Spinal cord (tissue), 10 donors: ENCODE measurements at places on chromosomes 2 and 18. TPM values are rescaled to one million over a fixed set of nuclear protein-coding genes. Genes with fewer than 3 reads are reported as not detected.

DNA sequence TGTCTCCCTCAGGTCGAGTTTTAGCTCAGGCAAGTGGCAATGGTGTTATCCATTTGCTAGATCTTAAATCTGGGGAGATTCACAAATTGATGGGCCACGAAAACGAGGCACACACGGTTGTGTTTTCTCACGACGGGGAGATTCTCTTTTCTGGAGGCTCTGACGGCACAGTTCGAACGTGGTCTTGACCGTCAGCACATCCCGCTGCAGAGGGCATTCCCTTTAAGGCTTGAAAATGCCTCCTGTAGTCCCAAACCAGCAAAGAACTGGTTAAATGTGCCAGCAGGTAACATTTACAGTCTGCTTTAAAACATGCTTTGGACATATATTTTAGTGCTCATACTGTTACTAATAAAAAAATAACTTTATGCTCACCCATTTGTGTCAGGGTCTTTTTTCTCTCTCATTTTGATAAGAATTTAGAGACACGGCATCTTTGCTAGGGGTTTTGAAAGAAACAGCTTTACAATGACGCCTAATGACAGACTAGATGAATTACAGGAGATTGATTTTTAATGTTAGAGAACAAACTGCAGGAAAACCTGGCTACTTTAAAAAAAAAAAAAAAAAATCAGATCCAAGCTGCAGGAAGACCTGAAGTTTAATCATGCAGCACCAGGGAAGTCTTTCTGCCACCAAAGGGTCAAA is 602 bp upstream of the VWC2L start:
- peak; percentile 47 for DNase-seq

- DNase-seq, result no peak
Measured at GRCh38 chr2:39266139-39266805, 22.5 kb upstream of the CDKL4 start.

GRCh38 chr2:69082430-69082997 is 69.5 kb downstream of the ANTXR1 start:
- no peak for DNase-seq

DNA sequence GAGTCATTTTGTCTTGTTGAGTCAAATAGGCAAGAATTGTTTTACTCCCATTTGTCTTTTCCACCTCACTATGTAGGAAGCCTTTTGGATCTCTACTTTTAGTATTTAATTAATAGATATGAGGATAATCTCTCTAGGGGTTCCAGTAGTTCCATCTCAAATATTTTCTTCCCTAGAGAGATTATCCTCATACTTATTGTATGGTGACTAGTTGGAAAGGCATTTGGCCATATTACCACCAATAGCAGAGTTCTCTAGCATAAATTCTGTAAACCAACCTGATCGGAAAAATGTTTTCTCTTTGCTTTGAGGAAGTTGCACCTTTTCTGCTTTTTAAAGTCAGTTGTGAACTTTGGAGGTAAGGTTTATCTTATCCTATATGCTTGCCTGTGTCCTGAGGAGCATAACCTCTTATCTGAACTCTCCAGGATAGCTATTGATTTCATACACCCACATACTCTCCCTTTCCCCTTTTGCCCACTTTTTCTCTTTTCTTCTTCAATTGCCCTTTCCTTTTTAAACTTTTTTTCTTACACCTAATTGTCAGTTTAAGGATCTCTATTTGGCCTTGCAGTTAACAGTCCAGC is 100.8 kb downstream of the GALNT1 start:
- DNase-seq, result no peak

DNA sequence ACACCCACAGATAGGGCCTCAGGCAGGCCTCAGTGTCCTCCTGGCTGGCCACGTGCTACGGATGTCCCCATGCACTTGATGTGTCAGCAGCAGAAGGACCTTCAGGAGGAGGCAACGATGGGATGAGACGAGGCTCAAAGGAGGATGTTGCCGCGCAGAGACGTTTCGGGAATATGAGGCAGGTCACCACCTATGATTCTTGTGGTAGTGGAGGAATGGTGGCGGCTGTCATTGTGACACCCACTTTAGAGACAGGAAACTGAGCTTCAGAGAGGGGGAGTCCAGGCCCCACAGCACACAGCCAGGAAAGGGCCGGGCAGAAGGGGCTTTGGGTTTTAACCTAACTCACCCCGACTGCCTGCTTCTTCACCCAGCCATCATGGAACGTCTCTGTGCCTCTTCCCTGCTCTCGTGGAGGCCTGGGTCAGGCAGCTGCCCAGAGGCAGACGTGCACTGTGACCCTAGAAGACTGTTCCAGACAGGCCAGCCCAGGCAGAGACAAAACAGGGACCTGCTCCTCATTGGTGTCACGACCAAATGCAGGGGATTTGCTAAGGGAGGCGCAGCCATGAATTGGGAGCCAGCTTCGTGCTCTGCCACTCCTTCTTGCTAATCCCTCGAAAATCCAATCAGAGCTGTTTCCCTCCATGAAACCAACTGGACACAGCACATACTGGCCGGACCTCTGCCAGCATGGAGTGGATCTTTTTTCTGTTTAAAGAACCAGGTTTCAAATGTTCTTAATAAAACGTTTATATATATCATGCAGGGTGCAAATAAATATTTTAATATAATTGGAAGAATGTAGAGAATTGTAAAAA is 169.2 kb downstream of the ASB1 start:
- DNase-seq, result no peak

DNA sequence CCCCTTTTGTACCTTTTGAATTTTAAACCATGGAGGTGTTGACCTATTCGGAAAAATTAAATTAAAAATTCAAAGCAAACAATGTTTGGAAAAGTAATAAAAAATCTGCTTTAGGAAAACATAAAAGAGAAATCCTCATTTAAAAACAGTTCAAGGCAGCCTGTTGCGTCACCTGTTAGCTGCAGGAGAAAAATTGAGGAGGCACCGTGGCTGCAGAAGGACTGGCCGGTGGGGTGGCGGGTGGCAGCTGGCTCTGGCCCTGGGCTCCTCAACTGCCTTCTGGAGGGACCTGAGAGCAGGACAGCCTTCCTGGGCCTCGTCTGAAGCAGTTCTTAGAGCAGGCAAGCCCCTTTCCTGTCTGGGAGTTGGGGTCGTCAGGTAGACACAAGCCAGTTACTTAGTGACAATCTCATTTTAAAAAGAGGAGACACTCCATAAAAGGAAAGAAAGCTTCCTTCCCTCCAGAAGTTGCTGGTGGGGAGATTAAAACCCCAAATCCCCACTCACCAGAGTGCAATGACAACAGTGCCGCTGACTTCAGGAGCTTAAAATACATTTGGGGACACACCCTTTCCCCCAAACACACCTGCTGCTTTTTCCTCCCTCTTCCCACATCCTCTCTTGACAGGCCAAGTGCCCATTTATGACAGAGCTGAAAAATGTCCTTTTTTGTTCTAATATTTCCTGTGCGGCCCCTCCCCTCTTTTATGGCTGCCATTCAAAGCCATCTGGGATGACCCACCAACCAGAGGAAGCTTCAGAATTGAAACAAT is 9.7 kb downstream of the ZBTB7C start:
- DNase-seq, result no peak

- peak; percentile 38 for DNase-seq
Measured at GRCh38 chr2:223599640-223600380, 2.4 kb downstream of the SCG2 start.

- DNase-seq, result no peak
Measured at GRCh38 chr2:217512259-217512658, 490.5 kb downstream of the TNS1 start.

GRCh38 chr18:57397440-57398132 is 37.6 kb upstream of the ONECUT2 start:
- no peak for DNase-seq

- DNase-seq, result peak; percentile 51
Measured at GRCh38 chr2:97995026-97995733, 568 bp downstream of the TMEM131 start.

- DNase-seq, result no peak
Measured at GRCh38 chr2:102463160-102463559, 9.9 kb upstream of the SLC9A4 start.

DNA sequence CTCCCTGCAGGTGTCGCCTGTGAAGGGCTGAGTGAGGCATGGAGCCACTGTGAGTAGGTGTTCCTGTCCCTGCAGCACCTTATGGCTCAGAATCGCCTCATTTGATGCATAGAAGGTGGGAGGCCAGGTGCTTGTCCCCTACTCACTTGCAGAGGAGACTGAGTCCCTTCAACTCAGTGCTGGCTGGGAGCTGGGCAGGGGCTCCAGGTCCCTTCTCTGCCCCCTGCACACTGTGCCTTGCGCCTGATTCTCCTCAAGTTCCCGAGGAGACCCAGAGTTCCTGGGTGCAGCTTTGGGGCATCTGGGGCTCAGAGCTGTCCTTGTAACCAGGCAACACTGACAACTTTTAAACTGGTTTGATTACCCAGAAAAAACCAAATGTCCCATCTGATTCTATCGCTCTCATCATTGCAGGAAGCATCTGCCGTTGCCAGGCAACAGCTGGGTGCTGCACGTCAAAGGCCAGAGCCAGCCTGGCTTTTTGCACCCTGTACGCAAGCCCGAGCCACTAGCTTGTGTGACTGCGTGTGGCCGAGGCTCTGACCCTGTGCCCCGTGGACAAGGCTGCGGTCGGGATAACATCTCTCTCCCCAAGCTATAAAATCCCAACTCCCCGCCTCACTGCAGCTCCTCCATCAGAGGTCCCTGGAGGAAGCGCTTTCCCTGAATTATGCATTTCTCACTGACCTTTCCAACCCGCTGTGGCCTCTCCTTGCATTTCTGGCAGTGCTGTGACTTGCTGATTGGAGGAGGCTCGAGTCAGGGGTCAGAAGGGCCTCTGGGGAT is 130.8 kb upstream of the HDAC4 start:
- DNase-seq, result no peak

- DNase-seq, result no peak
Measured at GRCh38 chr2:104752504-104752903, 101.4 kb upstream of the POU3F3 start.

- no peak for DNase-seq
Measured at GRCh38 chr2:38835990-38836389, 39.7 kb downstream of the DHX57 start.

DNA sequence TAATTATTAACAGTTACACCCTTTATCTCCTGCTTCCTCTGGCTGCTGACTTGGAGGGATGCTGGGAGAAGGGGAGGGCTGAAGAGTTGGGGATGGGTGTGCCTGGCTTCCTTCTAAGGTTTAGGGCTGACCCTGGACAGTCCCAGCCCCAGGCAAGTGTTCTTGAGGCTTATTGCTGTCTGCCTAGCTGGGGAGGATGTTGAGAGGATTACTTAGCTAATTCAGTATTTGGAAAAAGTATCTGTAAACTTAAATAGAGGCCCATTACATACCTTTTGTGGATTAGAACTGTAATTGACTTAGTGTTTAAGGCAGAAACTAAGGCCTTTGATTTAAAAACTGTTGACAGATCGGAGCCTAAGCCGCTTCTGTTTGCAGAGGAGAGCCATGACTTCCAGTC is 67.6 kb downstream of the AGAP1 start:
- DNase-seq, result no peak

GRCh38 chr18:64918851-64919250 is 770.0 kb upstream of the LINC00305 start:
- no peak for DNase-seq

Gene PPP1R1C
- 7.8 TPM for polyA plus RNA-seq

Gene LONRF2
- polyA plus RNA-seq, result 42.2 TPM

Gene ANO7
- 1.9 TPM for polyA plus RNA-seq

Gene IL1A
- polyA plus RNA-seq, result 0.55 TPM
